Gastrocnemius medialis (tissue), 4 donors: ENCODE measurements at places on chromosomes 6 and 20. TPM values are rescaled to one million over a fixed set of nuclear protein-coding genes. Genes with fewer than 3 reads are reported as not detected.

LAMA2 gene
- 73.8 TPM for total RNA-seq

OLIG3 gene
- not detected for total RNA-seq

MYH7B gene
- 2.3 TPM for total RNA-seq

PNPLA1 gene
- not detected for total RNA-seq

COL9A3 gene
- total RNA-seq = 0.95 TPM

TMEM217 gene
- 0.22 TPM for total RNA-seq

EFCAB8 gene
- not detected for total RNA-seq

DNAH8 gene
- total RNA-seq = not detected

NKX2-2 gene
- total RNA-seq = not detected

CSNK2B gene
- total RNA-seq = 251 TPM

ANKRD66 gene
- not detected for total RNA-seq

SCRT2 gene
- total RNA-seq = not detected

DNA sequence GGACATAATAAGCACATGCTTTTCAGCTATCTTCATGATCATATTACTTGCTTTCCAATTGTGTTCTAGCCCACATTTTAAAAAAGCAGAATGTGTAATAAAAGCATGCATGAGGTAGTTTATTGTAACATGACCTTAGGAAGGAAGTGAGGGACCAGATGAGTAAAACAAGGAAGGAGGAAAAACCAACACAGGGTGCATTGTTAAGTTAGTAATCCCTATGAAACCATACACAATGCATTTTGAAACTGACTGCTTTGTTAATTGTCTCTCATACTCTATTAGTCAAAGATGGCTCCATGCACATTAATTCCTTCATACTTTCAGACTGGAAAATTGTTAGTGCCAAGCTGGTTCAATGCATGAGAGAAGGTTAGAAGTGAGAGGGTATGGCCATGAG, 37.7 kb upstream of the CENPW start:
- no peak for DNase-seq

DNA sequence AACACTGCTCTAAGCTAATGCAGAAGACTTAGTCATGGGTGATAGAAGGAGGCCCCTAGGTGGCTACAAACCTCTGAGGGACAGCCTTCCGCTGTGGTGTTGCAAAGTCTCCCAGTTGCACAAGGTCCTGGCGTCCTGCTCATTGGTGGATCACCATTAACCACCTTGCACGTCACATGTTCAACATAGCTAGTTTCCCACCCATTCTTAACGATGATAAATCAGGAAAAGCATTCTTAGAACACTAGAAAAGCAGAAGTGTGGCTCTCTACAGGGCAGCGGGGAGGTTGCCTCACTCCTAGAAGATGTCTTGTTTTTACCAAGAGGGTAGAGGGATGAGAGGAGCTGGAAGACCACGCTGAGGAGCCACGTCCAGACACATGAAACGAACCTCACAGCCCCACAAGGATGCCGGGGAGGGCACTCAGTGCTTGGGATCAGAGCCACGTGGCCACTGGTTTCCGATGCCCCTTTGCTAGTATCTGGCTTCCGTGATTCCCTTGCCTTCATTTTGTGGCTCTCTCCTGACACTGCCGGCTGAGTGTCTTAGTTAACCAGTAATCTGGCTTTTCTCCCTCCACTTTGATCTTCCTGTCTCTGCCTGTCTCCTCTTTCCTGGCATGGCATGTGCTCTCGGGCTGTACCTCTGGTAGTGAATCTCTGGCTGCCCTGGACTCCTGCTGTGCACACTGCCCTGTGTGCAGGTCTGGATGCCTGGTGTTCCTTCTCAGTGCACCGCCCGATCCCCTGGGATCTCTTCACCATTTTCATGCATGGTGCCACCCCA, 91.4 kb upstream of the NEDD9 start:
- DNase-seq = peak; percentile 29

- no peak for DNase-seq
These were observed 16.2 kb downstream of the ADGRB3 start for GRCh38 chr6:68651011-68651985.

- DNase-seq = no peak
These were observed 53.8 kb upstream of the HDAC2 start for GRCh38 chr6:114024746-114025145.

GRCh38 chr6:15500901-15501825, 161.7 kb downstream of the DTNBP1 start:
- DNase-seq = no peak

DNA sequence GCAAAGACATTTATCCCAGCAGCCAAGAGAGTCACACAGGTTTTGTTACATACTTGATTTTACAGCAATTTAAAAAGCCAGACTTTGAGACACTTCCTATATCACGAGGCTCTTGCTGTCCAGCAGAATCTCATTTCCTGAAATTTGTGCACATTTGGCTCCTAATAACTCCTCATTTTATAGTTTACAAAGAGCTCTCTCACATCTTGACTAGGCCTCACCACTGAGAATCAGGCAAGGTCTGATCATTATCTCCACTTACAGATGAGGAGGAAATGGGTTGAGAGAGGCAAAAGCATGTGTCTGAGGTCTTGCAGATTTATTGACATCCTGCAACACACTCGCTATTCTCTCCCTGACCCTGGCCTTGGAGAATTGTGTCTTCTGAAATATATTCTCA, 426.8 kb downstream of the MAFB start:
- DNase-seq = no peak

DNA sequence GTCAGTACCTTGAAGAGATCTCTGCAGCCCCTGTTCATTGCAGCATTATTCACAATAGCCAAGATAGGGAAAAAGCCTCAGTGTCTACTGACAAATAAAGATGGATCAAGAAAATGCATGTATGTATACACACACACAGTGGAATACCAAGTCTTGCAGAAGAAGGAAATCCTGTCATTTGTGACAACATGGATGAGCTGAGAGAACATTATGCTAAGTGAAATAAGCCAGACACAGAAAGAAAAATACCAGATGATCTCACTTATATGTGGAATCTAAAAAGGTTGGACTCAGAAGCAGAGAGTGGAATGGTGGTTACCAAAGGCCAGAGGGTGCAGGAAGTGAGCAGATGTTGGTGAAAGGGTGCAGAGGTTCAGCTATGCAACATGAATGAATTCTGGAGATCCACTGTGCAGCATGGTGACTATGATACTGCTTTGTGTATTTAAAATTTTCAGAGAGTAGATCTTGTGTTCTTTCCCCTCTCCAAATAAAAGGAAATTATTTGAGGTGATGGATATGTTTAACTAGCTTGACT, 11.0 kb upstream of the SLC22A1 start:
- no peak for DNase-seq

DNA sequence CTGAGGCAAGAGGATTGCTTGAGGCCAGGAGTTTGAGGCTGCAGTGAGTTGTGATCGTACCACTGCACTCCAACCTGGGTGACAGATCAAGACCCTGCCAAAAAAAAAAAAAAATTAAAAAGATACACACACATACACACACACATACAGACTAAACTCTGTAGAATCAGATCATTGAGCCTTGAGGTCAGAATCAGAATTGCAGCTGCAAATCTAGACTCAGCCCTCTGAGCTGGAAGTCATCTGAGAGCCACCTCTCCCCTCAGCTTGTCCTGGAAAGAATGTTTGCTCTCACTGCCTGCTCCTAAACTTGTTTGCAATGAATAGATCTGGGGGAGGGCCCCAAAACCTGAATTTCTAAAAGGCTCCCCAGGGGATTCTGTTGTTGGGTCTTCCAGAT, 41.4 kb upstream of the ANGPT4 start:
- no peak for DNase-seq

DNA sequence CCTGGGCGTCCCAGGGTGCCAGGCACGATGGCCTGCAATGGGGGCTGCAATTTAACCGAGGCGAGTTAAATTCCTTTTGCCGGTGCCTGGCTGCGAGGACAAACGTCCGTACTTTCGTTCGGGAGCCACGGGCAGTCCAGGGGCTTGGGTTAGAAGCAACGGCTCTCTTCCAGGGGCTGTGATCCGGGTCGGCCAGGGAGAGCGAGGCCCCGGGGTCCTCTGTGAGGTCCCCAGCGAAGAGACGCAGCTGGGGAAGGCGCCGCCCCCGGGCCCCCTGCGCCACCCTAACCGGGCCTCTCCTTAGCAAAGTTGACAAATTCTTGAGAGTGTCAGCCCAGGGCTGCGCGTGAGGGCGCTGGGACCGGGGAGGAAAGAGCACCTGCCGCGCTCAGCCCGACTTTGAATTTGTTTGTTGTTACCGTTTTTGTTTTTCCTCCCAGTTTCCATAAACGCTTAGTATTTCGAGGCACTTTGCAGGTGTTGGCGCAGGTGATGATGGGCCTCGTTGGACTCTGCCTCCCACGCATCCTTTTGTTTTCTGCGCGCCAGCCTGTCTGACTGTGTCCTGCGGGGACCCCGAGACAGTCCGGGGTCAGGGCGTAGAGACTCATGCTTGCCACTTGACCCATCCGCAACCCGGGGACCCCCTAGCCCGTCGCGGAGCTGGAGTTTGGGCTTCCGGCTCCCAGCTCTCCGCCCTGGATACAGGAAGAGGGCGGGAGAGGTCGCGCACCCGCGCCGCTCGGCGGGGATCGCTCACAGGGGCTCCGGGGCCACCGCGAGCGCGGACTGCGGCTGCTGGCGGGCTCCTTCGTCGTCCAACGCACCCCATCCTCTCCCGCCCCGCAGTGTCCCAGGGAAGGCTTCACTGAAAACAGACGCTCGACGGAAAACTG, 5.8 kb downstream of the OLIG3 start:
- no peak for DNase-seq

GRCh38 chr20:9261781-9262180, 192.9 kb downstream of the PLCB4 start:
- DNase-seq = no peak

- peak; percentile 23 for DNase-seq
These were observed 897 bp downstream of the CHD6 start for GRCh38 chr20:41617059-41617901.

- no peak for DNase-seq
These were observed 44.1 kb upstream of the EDN1 start for GRCh38 chr6:12245763-12246718.

DNA sequence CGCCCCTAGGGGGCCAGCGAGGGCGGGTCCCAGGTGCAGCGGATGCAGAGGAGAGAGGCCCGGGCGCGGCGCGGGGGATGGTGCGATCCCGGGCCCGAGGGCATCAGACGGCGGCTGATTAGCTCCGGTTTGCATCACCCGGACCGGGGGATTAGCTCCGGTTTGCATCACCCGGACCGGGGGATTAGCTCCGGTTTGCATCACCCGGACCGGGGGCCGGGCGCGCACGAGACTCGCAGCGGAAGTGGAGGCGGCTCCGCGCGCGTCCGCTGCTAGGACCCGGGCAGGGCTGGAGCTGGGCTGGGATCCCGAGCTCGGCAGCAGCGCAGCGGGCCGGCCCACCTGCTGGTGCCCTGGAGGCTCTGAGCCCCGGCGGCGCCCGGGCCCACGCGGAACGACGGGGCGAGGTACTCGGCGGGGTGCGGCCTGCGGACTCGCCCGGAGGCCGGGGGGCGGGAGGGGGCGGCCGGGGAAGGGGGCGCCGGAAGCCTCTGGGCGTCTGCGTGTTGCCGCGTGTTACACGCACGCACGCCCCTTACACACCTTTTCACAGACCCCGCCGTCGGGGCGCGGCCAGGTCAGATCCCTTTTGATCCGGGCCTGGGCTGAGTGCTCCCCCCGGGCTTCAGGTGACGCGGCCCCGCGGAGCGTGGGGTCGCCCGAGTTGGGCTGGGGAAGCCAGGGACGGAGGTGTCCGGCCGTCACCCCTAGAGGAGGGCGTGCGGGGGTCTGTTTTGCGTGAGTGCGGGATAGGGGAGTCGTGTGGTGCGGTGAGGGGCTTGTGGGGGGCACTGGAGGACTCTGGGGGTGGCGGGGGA, 412 bp downstream of the TRIB3 start:
- no peak for DNase-seq

GRCh38 chr6:43828711-43829110, 58.7 kb downstream of the VEGFA start:
- no peak for DNase-seq

- DNase-seq = no peak
These were observed 356.0 kb downstream of the BMP2 start for GRCh38 chr20:7123457-7123856.

- no peak for DNase-seq
These were observed 1.2 kb upstream of the MCM9 start for GRCh38 chr6:118935978-118936703.

- peak; percentile 45 for DNase-seq
These were observed 38.5 kb downstream of the PTGIS start for GRCh38 chr20:49529470-49529869.

- no peak for DNase-seq
These were observed 45.0 kb upstream of the ZBTB24 start for GRCh38 chr6:109527989-109528388.
